ENCODE measurements at places on chromosomes 3 and 15.

DNA sequence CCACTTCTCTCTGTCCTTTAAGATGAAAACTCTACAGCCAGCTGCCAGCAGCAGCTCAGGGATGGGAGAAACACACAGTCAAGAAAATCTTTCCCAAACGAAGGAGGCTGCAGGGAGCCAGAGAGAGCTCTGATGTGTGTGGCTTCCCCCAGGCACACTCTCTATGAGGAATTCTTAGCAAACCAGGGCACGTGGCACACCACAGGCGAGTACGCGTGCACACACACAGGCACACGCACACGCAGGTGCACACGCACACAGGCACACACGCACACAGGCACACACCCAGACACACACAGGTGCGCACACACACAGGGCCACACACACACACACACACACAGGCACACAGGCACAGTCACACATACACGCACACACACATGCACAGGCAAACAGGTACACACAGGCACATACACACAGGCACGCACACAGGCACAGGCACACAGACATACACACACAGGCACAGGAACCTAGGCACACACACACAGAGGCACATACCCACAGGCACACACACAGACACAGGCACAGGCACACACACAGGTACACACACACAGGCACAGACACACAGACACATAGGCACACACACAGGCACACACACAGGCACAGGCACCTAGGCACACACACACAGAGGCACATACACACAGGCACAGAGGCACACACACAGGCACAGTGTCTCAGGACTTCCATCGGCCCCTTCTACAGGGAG lies 91.5 kb upstream of the ATP2B2 start:
- no peak for DNase-seq

GRCh38 chr3:52221141-52221562 lies 4.3 kb downstream of the TLR9 start:
- peak; percentile 32 for DNase-seq

GRCh38 chr3:123397921-123398785 lies 50.7 kb downstream of the ADCY5 start:
- no peak for DNase-seq

DNA sequence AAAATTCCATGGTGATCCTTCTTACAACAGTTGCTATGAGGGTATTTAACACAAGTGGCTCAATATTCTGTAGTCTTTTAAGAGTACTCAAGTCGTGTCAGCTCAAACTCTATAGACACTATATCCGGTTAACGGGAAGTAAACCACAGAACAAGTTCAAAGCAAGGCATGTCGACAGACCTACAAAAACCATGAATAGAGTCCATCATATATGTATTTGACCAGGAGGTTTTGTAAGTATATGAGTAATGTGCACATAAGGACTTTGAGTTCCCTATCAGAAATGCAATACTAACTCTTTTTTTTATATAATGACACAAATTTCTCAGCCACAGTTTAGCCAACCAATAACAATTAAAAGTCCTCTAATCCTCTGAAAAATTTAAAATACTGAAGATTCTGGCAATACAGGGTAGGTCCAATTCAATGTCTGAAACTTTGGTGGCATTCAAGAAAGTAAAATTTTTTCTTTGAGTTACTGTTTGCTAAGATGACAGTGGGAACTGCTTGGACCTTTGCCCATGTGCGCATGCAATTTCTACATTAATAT lies 93.7 kb downstream of the NEK10 start:
- DNase-seq, result no peak

- peak; percentile 68 for DNase-seq
Observed at GRCh38 chr3:54830658-54831057, 97.2 kb downstream of the LRTM1 start.

DNA sequence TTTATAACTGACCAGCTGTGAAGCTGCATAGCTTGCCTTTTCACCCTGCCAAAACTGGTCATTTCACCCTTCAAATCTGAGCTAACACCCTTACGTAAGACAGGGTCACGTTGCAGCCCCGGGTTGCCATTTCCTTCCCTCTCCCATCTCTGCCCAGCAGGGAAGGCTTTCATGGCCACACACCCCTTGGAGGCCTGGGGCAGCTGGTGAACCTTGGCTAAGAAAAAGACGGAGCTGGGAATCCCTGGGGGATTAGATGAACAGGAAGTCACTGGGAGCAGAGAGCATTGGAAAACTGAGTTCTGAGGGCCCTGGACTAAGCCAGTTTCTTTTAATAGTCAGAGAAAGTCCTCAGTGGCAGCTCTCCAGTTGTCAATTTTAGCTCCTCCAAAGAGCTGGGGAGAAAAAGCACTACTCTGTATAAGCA lies 67.8 kb downstream of the TTC23 start:
- no peak for DNase-seq

- DNase-seq, result no peak
Observed at GRCh38 chr3:174581558-174581957, 277.6 kb upstream of the NAALADL2 start.

DNA sequence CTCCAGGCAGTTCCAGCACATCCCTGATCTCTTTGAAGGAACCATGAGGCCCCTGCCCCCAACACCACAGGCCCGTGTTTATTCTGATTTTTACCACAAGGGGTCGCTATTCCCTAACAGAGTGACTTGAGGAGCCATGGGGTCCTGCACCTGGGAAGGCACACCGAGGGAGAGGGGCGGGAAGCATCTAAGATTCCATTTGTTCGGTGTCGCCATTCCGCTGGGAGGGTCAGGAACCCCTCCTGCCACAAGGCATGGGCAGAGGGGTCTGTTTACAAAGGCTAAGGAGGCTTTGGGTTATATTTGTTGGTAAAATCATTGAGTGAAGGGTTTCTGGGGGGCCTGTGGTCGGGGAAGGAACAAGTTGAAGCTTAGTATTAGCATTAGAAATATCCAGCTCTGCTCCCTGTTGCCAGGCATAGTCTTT lies 77.1 kb downstream of the WDR76 start:
- DNase-seq, result peak; percentile 87

DNA sequence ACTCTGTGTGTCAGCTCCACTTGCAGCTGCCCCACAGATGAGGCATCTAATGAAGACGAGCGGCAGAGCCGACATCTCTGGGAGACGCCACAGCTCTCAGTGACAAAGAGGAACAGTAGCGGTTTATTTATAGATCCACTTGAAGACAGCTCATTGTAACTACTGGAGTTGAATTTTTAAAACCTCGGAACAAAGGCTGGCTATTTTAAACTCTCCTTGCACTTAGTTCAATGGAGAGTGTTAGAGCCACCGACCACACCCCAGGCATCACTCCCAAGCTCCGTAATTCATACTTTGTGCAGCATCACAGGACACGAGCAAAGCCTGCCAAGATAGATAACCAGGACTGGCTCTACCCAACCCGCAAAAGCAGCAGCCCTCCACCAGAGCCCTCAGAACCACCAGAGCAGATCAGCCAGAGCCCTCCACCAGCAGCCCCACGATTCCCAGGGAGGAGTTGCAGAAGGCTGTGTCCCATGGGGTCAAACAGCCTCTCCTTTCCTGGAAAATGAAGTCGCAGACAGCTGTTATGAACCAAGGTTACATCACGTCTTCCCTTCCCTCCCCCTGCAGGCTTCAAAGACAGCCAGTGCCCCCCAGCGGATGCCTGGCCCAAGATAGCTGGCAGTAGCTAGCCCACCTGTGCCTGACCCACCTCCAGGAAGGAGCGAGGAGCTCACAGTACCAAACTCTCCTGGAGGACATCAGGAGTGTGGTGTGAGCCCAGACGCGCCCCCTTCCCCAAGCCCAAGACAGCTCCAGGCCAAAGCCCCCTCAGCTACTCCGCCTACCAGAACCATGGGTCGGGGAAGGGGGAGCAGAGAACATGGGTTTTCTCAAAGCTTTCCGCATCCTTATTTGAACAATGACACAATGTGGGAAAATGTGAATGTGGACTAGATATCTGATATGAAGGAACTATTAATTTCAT lies 45.7 kb downstream of the POC1A start:
- peak; percentile 60 for DNase-seq

DNA sequence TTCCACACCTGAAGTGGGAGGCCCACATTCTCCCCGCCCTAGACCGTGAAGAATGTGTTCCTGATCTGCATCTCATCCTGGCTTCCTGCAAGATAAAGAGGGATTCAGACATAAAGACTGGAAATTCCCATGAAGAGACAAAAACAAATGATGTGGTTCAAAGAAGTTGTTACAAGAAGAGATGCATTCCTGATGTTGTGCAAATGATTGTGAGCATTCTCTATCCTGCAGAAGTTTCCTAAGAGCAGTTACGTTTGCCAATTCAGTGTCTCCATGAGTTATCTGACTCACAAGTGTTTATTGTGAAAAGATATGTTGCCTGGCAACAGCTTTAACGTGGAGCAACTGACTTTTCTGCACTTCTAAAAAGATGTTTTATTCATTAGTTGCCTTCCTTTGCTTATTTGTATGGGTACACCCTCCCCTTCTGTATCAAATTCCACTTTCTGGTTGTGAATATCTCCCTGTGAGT lies 107.8 kb downstream of the ZIC4 start:
- DNase-seq, result no peak

GRCh38 chr3:139227827-139228226 lies 116.0 kb upstream of the MRPS22 start:
- DNase-seq, result no peak

GRCh38 chr15:78979456-78980320 lies 34.8 kb upstream of the CTSH start:
- peak; percentile 84 for DNase-seq

GRCh38 chr3:56557831-56558170 lies 826 bp downstream of the CCDC66 start:
- DNase-seq, result no peak

DNA sequence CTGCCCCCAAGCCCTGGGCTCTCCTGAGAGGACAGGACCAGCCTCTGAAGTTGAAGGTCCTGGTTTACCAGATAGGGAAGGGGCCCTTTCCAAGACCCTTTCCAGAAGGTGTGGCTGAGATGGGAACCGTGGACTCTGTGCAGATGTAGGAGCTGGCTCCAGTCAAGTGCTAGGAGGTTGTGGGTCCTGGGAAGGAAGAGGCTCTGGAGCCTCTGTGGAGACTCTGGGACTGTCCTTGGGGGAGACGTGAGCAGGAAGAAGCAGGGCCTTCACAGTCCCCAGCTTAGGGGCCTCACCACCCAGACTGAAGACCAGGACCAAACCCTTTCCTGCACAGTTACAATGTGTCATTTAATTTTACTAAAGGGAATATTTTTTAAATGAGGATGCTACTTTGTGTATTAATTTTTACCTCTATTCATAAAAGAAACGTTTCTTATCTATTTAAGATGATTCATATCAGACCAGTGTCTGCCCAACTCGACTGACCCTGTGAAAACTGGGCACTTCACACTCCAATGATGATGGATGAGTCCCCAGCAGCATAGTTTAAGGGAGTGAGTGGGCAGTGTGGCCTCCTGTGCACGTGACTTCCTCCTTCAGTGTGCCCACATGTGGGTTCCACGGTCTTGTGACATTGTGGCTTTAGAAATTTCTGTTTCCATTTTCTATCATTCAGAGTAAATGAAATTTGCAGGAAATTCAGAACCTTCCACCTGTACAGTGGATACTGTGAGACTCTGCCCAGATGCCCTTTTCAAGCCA lies 10.9 kb downstream of the CCR5AS start:
- DNase-seq, result no peak

DNA sequence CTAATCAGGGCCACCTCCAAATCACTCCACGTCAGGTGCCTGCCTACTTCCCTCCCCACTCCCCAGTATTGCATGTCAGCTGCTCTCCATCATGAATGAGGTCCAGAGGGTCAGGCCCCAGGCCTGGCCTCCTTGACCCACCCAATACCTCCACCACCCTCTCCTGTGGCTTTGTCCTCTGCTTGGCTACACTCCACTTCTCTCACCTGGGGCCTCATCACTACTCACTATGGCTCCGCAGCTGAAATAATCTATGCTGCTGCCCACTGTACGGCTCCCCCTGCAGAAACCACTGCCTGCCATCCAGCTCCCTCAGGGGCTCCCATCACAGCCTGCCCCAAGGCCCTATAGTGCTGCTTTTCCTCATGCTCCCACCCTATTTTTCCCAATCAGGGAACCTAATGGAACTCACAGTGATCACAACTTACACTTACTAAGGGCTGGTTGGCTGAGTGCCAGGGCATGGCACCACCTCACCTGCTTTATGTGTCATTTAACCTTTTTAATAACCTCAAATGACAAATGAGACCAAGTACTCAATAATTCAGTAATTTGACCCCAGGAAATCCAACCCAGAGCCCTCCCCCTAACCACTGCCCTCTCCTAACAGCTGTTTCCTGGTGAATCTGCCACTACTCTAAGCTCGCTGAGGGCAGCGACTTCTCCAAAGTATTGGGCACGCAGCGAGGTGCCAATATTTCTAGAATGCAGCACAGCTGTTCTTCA lies 2.3 kb downstream of the GORASP1 start:
- DNase-seq, result no peak

Data from H9 (cell line).